ENCODE measurements at places on chromosomes 12 and 14.

DNA sequence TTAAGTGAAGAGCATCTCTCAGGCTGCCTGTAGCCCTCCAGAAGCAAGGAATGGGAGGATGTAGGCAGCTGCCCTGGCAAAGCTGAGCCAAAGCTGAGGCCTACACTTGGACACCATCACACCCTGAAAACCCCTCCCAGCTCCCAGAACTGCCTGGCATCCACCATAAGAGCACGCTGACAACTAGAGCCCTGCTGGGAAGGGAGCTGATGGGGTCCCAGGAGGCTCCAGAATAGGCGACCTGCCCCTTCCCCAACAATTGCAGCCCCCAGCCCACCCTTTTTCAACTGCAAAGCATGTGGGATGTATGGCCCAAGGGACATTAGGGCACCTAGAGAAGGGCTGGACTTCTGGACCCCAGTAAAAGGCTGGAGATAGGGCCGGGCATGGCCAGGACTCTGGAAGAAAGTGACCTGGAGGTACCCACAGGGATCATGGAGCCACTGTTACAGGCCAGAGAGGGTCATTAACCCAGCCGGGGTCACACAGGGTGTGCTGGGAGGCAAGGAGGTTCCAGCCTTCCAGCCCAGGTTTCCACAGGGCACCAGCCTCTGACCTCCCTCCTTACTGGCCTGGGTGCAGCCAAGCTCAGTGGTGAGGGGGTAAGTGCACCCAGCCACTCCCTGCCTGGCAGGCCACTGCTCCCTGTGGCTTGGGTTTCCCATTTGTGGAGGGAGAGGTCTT, 27.8 kb downstream of the FAM222A start:
- no peak for DNase-seq

GRCh38 chr12:72570601-72571000, 298.4 kb downstream of the TRHDE start:
- DNase-seq = no peak

DNA sequence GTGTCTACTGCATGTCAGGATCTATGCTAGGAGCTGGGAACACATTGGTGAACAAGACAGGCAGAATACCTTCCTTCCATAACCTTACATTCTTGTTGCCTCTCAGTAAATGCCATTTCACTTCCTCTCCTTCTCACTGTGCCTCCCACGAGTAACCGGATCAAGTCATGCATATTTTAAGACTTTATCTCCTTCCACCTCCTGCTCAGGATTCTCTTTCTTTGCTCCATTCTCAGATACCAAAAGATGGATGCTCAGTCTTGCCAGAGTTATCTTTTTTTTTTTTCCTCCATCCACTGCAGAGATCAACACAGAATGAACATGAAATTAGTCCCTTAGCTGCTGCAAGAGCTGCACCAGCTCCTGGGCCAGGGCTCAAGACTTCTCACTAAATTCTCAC, 20.0 kb upstream of the APPL2 start:
- DNase-seq = no peak

DNA sequence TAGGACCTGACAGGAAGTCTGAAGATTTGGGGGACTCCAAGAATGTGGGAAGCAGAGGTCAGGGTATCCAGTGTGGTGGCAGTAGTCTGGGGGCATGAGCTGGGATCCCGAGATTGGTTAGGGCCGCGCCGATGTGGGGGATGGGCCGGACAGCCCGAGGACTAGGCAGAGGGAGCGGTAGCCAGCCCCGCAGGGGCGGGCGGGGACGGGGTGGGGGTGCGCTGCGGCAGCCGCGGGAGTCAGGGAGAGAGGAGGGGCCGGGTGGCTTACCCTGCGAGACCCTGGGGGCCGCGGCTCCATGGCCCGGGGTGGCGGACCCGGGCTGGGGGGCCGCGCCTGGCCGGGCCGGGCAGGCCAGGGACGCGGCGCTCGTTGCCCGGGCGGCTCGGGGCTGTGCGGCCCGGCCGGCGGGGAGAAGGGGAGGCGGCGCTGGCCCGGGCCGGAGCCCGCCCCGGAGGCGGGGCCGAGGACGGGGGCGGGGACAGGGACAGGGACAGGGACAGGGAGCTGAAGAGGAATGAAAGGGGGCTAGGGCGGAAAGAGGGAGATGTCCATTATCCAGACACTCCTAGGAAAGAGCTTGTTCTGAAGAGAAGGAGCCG, 5.6 kb downstream of the ZNF385A start:
- no peak for DNase-seq

DNA sequence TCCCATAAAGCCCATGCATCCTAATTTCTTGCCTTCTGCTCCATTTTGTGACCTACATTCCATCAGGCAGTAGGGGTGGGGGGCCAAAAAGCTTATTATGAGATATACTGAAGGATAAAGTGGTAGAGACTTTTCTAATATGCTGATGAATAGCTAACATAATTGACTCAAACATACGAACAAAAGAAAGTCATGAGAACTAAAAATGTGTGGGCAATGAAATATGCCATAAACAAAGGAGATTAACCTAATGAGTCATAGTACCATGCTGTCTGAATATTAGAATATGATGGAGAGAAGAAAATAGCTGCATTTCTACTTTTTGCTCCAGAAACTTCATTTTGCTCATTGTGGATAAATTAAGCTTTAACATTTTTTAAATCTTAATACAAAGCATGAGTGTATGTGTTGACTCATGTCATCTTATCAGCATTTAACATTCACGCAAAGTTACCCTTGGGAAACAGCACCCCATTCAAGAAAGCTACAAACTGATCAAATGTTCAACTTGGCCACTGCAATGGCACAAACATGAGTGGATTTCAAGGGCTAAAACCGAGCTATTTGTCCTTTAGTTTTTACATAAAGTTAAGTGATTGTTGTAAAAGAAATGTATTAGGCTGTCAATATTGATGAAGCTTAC, 64.0 kb upstream of the DIO2 start:
- DNase-seq = no peak

Measured in NCI-H2081 treated with DMSO at 0.1 percent for 48 hours (cell line).